RPMI7951 (cell line): ENCODE measurements at places on chromosomes 5 and 9. TPM values are rescaled to one million over a fixed set of nuclear protein-coding genes. Genes with fewer than 3 reads are reported as not detected.

GRCh38 chr5:51604324-51604723, 221.1 kb downstream of the ISL1 start:
- DNase-seq: no peak

- no peak for DNase-seq
Observed at GRCh38 chr9:89872913-89873707, 268.3 kb downstream of the GADD45G start.

Gene PPIC
- total RNA-seq: 34.0 and 48.2 TPM in 2 replicates

DNA sequence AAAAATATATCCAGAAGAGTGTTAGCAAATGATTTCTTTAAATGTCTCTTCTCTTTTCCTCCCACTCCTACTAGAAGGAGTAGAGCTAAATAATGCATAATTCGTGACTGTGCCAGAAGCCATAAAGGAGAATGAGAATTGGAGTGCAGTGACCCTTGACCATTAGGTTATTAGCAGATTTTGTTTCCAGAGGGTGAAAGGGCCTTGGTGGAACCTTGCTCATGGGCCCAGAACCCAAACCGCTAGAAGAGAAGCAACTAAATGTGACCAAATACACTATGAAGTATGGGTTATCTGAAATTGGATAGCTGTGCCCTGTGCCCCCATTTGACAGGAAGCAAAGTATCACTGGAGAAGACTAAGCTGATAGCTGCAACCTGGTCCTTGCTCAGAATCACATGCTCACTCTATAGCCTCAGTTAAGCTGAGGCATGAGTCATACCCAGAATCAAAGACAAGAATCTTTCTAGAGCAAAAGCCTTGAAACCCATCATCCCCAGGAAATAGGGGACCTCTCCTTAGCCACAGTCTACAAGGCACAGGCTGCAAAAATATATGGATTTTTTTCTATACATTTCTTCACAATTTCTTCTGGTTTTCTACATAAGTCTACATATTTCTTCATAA, 36.3 kb downstream of the CAPSL start:
- peak; percentile 41 for DNase-seq

Gene GDNF
- 2.2 TPM in 2 replicates for total RNA-seq

- DNase-seq: no peak
Observed at GRCh38 chr9:121694600-121694999, 43.2 kb downstream of the DAB2IP start.

DNA sequence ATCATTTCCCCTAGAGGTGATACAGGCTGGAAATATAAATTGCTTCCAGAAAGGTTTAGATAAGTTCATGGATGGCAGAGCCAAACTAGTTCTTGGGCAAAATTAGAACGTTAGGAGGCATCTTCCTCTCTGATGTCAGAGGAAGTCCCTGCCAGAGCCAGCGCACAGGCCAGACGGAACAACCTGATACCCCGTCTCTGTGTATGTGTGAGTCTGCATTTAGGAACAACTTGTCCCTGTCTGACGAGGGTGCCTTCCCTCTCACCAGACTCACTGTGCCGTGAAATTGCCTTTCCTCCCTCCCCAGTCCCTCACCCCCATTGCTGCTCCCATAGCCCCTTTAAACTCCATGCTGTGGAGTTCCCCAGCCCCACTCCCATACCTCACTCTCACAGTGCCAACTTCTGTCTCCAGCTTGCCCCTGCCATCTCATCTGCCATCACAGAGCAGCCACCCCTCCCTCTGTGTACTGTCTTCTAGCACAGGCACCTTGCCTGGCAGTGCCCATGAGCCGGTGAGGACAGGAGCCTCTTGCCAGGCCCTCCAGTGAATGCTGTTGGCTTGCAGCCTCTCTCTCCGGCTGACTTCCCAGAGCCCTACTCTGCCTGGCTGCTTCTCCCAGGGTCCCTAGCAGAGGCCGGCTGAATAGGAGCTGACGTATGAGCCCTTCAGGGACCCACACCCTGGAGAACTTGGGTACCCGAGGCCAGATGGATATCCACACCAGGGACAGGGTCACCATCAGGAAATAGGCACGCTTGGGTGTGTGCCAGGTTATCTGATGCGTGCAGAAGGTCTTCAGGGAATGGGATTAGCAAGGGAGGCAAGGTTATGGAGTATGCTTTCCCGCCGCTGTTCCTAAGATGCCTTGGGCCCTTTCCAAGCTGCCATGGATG, 26.7 kb downstream of the UNC5A start:
- no peak for DNase-seq

DNA sequence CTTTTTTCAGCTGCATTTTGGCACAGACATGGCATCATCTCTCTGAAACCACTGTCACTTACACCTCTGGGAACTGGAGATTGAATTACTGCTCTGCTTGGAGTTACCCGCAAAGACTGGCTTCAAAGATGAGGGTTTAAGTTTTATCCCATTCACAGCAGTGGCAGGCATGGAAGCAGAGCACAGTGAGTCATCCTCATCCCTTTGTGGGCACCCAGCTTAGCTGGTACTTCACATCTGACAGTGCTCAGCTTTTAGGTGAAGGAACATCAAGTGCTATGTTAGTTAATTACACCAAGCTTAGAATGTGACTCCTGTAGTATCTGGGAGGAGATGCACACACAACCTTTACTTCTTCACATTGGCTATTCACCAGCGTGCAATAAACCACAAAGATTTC, 24.8 kb upstream of the ALDH1A1 start:
- no peak for DNase-seq

Gene ZNF354B
- 2.6 and 6.1 TPM in 2 replicates for total RNA-seq

Gene RASEF
- total RNA-seq: 1.3 and 1.4 TPM in 2 replicates

- peak; percentile 19 for DNase-seq
Observed at GRCh38 chr9:127116088-127116726, 6.2 kb downstream of the ANGPTL2 start.

Gene AK8
- not detected in 2 replicates for total RNA-seq

Gene SPINK7
- total RNA-seq: not detected in 2 replicates

DNA sequence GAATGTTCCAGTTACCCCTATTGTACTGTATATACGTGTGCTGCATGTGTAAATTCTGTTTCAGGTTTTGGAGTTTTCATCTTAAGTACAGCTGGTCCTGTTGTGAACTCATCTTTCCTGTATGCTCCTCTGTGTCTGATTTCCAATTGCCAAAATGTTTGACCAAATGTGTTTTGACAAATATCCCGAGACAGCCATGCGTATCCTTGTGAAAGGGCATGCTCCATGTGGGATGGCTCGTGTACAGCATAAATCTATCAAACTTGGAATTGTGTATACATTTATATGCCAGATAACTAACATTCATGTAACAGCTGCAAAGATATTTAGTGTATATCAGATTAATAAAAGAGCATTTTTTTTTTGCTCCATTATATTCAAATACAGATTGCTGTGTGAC, 69.5 kb upstream of the IQGAP2 start:
- DNase-seq: no peak

- DNase-seq: no peak
Observed at GRCh38 chr5:141951332-141951781, 6.6 kb downstream of the PCDH12 start.

Gene FUBP3
- total RNA-seq: 33.0 and 37.2 TPM in 2 replicates

DNA sequence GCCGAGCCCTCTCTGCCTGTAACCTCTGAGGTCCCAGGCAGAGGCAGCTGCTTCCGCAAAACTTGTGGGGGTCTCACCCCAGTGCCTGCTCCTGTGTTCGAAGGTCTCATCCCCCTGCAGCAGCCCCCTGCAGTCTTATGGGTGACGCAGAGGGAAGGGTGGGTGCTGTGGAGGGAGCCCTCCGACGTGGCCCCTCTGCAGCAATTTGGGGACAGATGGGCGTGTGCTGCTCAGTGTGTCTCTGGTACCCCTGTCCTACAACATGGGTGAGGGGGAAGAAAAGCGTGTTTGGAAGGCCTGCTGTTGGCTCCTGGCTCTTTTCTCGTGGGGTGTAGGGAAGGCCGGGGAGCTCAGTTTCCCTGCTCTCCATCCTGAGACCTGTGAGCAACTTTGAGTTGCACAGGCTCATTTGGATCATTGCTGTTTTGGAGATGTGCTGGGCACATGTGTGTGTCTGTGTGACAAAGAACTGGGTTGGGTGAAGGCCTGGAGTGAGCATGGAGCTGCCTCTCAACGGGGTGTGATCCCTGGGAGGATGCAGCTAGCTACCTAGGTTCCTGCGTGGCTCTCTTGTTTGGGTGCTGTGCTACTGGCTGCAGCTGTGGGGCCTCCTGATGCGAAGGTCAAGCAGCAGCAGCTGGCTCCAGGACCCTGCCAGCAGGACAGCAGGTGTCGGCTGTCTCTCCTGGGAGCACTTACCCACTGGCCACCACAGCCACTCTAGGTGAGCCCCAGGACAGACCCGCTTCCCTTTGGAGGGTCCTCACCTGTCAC, 179.6 kb upstream of the PITX1 start:
- DNase-seq: no peak

DNA sequence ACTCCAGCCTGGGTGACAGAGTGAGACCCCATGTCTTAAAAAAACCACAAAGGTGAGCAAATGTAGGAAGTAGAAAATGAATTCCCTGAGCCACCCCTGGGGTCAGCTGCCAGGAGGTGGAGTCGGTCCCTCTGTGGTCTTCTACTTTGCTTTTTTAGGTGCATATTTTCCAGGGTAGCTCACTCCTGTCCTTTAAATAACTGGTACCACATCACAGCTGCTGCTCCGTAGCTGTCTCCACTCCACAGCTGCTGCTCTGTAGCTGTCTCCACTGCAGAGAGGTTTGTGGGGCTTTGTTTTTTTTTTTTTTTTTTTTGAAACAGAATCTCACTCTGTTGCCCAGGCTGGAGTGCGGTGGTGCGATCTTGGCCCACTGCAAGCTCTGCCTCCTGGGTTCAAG, 8.9 kb downstream of the WDR5 start:
- no peak for DNase-seq

Gene PIP5KL1
- 0.24 and 1.2 TPM in 2 replicates for total RNA-seq

- peak; percentile 88 for DNase-seq
Observed at GRCh38 chr9:35914301-35914807, 5.1 kb downstream of the SPAAR start.

DNA sequence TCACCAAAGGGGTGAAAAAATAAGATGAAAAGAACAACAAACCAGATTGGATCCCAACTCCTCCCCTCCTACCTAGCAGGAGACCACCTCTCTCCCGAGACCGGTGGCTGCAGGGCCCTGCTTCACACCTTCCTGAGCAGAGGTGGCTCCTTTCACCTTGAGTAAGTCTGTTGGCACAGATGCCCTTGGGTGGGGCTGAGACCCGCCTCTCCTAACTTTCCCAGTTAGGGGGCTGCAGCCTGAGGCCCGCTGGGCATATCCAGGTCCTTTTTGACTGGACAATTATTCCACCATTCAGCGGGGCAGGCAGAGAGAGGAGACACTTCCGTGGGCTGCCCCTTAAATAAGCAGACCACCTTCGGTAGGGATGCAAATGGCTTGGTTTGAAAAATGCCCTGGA, 1.3 kb downstream of the SLC25A48 start:
- no peak for DNase-seq

- DNase-seq: no peak
Observed at GRCh38 chr9:116817762-116818161, 130.7 kb downstream of the TRIM32 start.

GRCh38 chr9:8980496-8981013, 1181.0 kb upstream of the DMAC1 start:
- DNase-seq: no peak

DNA sequence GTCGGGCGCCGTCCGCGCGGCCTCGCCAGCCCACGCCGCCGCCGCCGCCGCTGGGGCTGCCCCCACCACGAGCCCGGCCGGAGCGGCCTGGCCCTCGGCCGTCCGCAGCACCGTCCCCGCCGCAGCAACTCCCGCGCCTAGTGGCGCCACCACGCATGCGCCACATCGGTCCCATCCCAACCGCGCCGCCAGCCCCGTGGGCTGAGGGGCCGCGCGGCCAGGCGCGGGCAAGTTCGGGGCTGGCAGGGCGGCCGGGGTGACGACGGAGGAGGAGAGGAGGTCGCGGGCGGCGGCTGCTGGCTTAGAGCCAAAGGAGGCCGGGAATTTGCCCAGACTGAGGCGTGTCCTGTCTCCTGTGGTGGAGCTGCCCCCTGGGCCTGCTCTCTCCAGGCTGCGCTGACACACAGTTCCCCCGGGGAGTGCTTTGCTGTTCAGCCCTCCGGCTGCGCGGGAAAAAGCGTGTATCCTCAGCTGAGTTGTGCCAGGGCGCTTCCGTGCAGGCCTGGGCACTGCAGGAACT, at the start of gene TUSC1:
Gene TUSC1, minus strand, starts transcription at position 298 of the 520 bp plus-strand sequence. Its CDS starts 132 bp downstream, at position 166.
- peak; percentile 86 for DNase-seq

DNA sequence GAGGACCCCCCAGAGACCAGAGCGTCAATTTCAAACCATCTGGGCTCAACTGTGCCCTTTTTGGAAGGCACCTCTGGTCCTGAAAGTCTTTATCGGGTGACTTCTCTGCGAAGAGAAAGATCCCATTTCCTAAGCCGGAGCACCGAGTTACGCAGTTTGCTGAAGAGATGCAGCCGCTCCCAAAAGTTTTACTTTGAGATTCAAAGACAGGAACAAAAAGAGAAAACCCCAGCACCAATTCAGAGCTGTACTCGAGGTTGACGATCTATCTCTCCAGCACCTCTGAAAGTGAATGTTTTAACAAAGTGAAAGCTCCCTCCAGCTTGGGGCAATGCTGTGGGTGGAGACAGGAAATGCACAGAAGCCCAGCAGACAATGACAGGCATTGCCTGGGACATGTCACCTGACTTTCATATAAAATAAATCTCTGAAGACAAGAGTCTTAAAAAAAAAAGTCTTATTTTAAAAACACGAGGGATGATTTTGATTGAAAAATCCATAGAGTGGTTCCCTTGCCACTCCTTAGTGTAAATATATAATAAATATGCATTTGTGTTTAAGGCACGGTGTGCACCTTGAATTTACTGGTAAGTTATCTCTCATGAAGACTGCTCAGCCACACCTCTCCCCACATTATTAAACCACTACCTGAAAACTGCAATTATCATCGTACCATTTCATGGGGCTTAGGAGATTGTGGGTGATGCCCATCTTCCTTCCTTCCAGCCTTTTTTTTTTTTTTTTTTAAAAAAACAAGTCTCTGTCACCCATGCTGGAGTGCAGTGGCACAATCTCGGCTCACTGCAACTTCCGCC, 79.9 kb downstream of the FNBP1 start:
- peak; percentile 71 for DNase-seq

Gene TMC1
- total RNA-seq: 0.29 TPM in 1 of 2 replicates, not detected in the other

Gene TRIP13
- total RNA-seq: 65.0 and 80.4 TPM in 2 replicates

DNA sequence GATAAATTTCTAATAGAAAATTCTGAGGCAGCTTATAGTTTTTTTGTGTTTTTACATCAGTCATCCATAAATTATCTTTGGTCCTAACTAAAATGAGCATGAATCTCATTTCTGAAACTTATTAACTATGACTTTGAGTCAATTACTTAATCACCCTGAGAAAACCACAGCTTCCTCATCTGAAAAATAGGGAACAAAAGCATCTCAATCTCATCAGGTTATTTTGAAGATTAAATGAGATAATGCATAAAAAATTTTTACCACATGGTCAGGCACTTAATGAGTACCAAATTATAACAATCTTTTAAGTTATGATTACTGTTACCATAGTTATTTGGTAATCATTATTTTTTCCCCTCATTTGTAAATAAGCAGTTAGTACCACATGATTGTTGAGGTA, 279.1 kb downstream of the MAST4 start:
- no peak for DNase-seq

Gene ATP10B
- 0.24 and 0.98 TPM in 2 replicates for total RNA-seq
